ENCODE measurements at places on chromosomes 6 and 20.

GRCh38 chr20:48691523-48691922 is 136.3 kb downstream of the PREX1 start:
- DNase-seq = no peak

DNA sequence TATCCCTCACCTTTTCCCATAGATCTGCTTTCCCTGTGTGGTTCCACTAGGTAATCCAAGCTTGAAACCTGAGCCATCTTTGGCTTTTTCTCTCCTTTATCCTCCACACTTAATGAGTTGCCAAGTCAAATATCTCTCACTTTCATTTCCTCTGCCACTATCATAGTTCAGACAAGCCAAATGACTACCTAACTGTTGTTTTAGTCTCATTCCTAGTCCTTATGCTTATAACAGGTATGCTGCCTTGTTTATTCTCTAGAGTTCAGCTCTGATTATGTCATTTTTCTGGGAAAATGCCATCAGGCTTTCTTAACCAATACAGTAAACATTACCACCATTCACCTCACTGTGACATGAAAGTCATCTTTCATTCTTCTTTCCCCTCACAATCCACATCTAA is 6.5 kb downstream of the EFHC1 start:
- no peak for DNase-seq

DNA sequence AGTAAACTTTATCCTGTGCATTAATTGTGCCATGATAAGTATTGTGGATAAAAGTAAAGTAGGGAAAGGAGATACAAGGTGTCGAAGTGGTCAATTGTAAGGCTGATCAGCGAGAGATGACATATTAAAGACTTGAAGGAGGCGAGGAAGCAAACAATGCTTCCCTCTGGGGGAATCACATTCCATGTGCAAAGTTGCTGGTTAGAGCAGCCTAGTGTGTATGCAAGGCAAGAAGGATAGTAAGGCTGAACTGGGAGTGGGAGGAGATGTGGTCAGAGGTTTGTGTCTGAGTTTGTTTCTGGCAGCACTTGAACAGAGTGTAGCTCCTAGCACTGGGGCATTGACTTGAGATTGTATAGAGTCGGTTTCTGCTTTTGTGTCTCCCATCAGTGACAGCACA is 122.9 kb downstream of the SLC35F1 start:
- DNase-seq = no peak

DNA sequence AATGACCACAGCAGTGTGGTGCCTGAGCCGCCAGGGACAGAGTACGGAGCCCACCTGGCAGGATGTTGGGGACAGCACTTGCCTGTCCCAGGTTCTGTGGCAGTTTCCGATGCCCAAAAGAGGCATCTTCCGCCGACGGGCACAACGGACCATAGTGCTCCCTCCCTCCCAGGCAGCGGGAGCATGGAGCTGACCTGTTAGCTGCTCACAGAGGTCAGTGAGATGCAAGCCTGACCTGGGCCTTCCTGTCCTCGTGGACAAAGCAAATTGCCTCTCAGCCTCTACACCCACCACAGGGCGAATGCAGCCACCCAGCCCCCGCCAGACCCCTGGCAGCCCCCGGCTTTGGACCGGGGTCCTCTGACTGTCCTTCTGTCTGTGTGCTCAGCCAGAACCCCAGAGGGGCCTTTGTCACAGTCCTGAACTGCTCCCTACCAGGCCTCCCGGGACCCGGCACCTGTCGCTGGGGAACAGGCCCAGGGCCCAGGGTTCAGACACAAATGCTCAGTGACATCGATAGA is 16.2 kb upstream of the FRMD1 start:
- no peak for DNase-seq

GRCh38 chr6:155349129-155349528 is 34.8 kb upstream of the TFB1M start:
- no peak for DNase-seq

DNA sequence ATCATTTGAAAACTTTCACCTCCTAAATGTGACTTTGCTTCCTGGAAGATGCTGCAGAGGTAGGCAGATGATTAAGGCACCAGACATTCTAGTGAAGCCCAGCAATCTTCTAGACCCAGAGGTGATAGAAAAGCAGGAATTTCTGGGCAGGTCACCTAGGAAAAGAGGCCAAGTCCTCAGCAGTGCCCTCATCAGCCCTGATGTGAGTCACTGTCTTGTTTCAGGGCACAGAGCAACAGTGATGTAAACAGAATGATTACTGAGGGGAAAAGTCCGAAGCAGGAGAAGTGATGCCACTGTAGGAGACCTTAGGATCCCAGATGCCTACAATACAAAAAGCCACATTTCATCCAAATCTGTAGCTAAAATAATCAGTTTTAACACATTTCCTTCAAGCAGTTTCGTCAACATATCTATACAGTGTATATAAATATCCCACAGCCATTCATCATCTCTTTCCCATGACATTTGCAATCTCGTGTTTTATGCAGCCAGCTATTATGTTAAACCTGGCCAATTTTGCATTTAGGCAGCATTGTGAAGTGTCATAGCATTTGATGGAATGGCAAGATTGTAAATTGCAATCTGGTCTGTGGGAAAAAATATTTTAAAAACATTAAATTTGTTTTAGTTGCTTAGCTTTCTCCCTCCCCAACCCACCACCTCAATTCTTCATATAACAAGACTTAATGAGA is 401.2 kb upstream of the RNF217 start:
- DNase-seq = no peak

DNA sequence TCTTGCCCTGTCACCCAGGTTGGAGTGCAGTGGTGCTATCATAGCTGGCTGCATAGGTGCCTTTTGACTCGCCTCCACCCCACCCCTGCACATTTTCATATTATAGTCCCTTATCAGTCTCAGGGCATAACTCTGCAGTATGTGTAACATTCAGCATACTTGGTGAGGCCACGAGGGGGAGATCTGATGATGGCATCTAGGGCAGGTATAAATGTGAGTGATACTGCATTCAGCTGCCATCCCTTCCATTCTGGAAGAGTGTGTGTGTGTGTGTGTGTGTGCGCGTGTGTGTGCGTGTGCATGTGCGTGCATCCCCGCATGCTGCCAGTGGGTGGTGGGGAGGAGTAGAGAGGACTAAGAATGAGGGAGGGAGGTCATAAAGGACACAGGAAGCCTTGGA is 81.4 kb downstream of the JARID2 start:
- no peak for DNase-seq

DNA sequence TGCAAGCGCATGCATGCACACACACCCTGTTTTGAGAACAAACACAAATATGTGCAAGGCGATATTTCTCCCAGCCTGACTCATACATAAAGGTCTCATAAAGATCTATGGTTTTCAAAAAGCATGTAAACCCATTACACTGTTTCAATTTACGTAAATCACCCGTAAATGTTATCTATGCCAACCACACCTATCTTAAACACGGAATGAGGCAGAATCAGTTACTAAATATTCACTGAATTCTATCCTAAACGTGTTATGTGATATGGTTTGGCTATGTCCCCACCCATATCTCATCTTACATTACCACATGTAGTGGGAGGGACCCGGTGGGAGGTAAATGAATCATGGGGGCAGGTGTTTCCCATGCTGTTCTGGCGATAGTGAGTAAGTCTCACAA is 621.6 kb downstream of the KIF16B start:
- no peak for DNase-seq

GRCh38 chr6:24497254-24497970 is 2.6 kb downstream of the ALDH5A1 start:
- DNase-seq = no peak

- no peak for DNase-seq
These were observed 88.8 kb downstream of the INSM1 start for GRCh38 chr20:20456741-20457140.

GRCh38 chr20:3383878-3384495 is 23.5 kb downstream of the DNAAF9 start:
- no peak for DNase-seq

GRCh38 chr20:18395544-18395943 is 71.3 kb downstream of the DZANK1 start:
- DNase-seq = no peak

- DNase-seq = no peak
These were observed 93.7 kb upstream of the ATXN1 start for GRCh38 chr6:16854986-16855385.

DNA sequence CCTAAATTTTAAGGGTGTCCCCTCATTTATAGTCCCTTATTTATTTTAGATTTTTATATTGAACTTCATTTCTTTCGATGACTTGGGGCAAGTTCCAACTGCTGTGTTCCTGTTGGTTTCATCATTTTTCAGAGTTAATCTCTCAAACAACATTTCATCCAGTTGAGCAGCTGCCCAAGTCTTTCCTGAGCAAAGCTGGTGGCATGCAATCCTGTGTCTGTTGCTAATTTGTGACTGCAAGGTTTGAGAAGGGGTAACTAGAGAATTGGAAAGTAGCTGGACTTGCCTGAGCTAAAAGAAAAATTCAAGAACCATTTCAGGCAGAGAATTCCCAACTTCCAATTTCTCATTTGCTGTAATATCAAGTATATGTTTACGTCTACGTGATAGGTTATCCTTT is 881.5 kb upstream of the SLC35B3 start:
- no peak for DNase-seq

DNA sequence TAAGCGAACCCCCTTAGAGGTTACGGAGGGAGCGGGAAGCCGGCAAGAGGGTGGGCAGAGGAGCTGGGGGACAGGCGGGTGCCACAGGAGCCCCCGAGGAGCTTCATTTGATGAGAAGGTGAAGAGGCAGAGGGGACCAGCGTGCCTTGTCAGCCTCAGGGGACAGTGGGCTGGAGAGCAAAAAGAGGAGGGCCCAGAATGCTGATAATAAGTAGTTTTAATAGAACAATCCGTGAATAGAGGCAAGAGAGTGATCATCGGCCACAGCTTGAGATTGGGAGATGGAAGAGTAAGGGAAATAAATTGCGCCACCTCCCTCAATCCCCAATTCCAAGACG is 1.3 kb downstream of the COL19A1 start:
- no peak for DNase-seq

DNA sequence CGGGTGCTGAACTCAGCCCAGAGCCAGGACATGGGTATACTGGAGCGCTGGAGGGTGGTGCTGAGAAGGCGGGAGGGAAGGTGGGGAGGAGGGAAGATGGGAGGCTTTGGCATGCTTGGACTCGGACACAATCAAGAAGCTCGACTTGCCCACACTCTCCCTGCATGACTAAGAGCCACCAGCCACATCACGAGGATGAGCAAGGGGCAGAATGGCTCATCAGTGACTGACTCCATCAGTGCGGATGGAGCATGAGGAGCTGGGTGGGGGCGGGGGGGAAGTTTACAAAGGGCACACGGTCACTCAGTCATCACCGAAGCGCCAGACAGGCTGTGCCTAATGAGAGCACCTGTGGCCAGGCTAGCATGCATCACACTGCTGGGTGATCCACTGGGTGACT is 222.8 kb downstream of the KIF16B start:
- no peak for DNase-seq

DNA sequence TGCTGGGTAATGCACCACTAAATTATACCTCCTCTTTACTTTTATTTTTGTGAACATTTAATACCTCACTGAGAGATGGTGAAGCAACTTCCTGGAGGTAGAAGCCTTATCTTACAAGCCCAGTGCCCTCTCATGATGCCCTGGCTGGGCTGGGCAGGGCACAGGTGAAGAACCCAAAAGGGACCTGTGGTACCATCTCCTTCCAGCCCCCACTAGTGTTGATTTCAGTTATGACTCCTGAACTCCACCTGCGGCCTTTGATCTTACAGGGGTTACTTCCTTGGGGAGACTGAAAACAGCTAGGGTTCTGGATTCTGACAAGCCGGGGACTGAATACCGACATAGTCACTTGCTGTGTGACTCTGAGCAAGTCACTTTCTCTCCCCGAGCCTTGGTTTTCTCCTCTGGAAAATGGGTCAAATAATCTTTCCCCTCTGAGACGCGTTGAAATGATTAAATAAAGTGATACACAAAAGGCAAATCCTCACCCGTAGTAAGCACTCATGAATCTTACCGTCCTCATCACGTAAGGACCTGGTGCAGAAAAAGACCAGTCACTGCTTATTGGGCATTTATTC is 1.2 kb downstream of the SLC13A3 start:
- no peak for DNase-seq

- DNase-seq = no peak
These were observed 266.0 kb upstream of the SOX4 start for GRCh38 chr6:21327326-21328112.

- DNase-seq = peak; percentile 10
These were observed 39.2 kb downstream of the LIN28B start for GRCh38 chr6:104995989-104996617.

GRCh38 chr6:162056745-162057144 is 670.8 kb downstream of the PRKN start:
- DNase-seq = no peak

DNA sequence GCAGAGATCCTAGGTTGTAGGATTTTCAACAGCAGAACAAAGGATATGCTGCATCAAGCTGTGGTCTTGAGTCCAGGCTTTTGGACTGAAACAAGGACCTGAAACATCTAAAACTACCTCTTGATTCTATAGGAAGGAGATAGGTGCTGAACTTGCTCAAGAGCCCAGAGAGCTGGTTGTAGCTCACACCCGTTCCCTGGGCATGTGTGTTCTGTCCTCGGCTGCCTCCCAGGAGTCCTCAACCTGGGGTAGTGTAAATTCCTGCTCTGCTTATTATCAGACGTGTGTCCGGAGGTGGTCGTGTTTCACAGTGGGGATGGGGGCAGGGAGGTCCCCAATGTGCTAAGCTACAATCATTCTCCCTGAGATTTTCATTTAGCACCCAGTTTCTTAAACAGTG is 4.8 kb downstream of the NOP56 start:
- DNase-seq = no peak

DNA sequence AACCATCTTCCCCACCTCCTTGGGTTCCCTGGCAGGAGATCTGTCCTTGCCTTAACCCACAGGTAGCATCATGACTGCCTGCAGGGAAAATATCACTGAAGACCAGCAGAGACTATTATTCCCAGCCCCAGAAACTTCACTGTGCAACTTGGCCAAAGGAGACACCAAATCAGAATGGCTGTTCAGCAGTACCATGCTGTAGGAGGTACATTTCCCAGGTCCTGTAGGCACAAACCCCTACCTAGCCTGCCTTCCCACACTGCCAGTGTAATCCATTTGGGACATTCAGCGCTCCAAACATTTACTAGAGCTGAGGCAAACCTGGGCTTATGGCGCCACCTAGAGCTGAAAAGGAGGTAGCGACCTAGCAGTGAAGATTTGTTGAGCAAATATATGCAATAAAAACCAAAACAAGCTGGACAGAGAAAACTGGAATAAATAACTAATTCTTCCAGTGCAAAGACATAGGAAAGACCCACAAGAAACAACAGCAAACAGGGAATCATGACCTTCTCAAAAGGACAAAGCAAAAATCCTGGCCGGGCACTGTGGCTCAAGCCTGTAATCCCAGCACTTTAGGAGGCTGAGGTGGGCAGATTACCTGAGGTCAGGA is 60.3 kb downstream of the VTA1 start:
- DNase-seq = peak; percentile 34

- DNase-seq = no peak
These were observed 210.9 kb upstream of the HDDC2 start for GRCh38 chr6:125512621-125513020.

GRCh38 chr6:123515715-123516114 is 121.0 kb downstream of the TRDN start:
- DNase-seq = no peak

GRCh38 chr20:19903168-19903811 is 113.9 kb upstream of the NAA20 start:
- DNase-seq = no peak

- DNase-seq = no peak
These were observed 24.9 kb downstream of the SAYSD1 start for GRCh38 chr6:39090036-39090435.
